ENCODE measurements at places on chromosomes 1 and 21. TPM values are rescaled to one million over a fixed set of nuclear protein-coding genes. Genes with fewer than 3 reads are reported as not detected.

DNA sequence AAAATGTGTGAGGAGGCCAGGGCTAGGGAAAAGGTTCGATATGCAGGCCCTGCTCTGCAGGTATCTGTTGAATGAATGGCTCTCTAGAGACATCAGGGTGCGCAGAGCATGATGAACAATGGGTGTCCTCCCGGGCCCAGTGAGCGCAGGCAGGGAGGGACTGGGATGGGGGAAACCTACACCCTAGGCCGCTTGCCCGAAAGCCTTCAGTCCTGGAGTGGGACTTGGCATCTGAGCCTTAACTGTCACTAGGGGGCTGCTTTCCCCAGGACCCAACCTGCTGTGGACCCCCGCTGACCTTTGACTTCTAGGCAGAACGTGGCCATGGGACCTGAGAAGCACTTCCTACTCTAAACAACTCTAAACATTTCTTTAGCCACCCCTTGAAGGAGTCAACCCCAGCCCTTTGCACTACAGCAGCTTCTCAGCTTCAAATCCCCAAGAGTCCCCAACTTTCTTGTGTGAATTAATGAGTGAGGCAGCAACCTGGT is 444 bp upstream of the MAP3K6 start:
- no peak for DNase-seq

DNA sequence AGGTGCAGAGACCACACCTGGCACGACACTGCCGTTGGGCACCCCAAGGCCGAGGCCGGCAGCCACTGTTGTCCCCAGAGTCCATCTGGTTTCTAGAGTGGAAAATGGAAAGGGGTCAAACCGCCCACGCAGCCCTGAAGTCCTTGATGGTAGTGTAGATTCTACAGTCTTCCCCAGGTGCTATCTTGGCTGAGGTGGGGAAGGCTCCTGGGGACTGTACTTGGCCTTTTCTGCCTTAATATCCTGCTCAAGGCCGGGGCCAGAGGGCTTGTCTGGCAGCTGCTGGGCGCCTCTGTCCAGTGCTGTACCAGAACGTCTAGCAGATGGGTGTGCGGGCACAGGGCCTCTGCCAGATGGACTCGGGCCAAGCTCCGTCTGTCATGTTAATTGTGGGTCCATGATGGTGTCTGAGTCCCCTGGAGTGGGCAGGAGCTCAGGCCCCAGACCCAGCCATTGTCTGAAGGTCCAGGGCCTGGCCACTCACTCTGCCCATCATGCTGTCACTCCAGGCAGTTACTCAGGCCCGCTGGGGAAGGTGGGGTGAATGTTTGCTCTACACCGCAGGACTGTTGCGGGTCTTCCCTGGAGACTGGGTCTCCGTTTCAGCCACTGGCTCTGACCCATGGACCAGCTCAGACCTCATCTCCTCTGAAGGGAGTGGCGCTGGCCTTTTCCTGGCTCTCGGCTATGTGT is 161.9 kb upstream of the COL6A1 start:
- no peak for DNase-seq

Gene PTGFR
- 0.76 TPM for total RNA-seq

DNA sequence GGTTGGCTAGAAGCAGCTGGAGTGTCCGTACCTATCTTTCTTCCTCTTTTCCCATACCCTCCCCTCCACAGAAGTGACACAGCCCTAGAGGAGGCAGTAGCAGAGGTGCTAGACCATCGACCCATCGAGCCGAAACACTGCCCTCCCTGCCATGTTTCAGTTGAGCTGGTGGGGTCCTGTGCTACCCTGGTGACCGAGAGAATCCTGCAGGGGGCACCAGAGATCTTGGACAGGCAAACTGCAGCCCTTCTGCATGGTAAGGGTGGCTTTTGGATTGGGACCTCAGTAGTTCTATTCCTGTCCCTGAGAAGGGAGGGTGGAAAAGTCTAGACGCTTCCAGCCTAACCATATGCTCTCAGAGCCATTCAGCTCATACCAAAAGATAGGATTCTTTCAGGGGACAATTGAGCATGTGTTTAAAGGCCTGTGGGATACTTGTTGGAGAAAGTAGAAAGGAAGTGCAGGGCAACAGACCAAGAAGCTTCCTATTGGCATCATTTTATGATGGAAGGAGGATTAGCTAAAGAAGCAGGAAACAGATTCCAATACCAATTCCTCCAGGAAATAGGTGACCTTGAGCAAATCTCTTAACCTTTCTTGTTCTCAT is 11.7 kb upstream of the BNIPL start:
- peak; percentile 76 for DNase-seq

DNA sequence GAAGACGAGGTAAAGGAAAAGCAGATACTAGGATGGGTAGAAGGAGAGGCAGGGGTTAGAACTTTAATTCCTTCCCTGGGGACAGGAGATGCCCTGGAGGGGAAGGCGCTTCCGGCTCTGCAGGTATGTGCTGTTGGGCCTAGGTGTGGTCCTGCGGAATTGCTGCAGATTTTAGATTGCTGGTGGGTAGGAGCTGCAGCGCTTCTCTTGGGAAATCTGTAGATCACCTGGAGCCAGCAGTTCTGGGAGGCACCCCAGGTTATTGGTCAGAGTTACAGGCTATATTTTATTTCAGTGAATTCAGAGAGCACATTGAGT is 1.1 kb downstream of the MGST3 start:
- DNase-seq = no peak

- peak; percentile 11 for DNase-seq
Observed at GRCh38 chr21:45463871-45464270, 58.9 kb downstream of the COL18A1 start.

DNA sequence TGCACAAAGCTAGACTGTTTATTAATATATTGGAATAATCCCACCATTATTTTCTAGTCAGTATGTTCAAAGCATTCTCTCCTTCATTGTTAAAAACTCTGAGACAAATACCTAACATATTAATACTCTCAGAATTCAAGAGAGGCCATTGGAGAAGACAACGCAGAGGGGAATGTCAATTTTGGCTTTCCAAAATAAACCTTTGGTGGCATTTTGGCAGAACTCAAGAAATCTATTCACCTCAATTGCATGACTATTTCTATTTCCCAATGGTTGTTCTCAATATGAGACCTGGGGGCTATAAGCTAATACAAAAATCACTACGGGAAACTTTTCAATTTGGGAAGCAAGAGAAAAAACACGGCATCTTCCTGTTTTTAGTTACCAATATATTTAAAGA is 58.5 kb downstream of the RUSC1 start:
- DNase-seq = no peak

DNA sequence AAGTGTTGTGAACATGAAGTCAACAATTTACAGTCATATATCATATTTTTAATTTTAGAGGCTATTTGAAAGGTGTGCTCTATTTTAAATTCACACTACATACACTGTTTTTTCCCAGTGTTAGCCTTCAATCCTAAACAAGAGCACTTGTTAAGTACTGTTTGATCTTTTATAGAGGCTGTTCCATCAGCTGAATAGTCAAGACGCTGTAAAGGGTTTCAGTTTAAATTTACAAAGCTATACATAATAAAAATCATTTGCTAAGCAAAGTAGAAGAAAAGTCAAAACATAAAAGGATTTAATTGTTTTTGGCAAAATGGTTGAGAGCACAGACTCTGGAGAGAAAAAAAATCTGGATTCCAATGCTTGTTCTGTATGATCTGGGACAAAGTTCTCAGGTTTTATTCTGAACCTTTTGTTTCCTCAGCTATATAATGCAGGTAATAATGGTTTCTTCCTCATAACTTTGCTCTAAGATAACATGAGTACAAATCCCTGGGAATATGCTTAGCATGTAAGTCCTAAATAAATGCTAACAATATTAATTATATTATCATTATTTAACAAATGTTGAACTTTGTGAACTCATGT is 44.3 kb downstream of the RBM11 start:
- no peak for DNase-seq

DNA sequence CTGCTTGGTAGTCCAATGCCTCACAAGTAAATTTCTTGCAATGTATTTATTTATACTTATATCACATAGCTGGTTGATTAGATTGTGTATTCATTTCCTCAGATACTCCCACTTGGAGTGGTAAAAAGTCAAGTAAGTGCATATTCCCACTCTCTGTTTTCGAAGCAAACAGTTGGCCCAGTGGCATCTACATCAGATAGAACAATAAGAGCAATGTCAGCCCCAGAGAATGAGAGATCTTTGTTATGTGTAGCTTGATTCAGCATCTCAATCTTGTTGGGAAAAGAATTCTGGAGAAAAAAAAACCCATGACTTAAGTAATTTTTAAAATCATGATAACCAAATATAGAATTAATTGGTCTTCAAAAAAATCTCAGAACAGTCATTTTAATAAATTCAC is 25.5 kb downstream of the RGL1 start:
- DNase-seq = no peak

Gene SAMSN1
- 7.3 TPM for total RNA-seq

Gene COL24A1
- 13.5 TPM for total RNA-seq

Measured in dorsolateral prefrontal cortex (tissue), 122 donors.